ENCODE measurements at places on chromosomes 4 and X. TPM values are rescaled to one million over a fixed set of nuclear protein-coding genes. Genes with fewer than 3 reads are reported as not detected.

DMD gene
- total RNA-seq, result 1.5 TPM

SPACA5 gene
- total RNA-seq, result not detected

FANCB gene
- 12.0 TPM for total RNA-seq

TEX13C gene
- total RNA-seq, result not detected

HHIP gene
- total RNA-seq, result not detected
